ENCODE measurements at places on chromosomes 3 and 15. TPM values are rescaled to one million over a fixed set of nuclear protein-coding genes. Genes with fewer than 3 reads are reported as not detected.

- no peaks in the 10 kb centered on the region for H3K36me3 ChIP-seq
- DNase-seq: no peak
- no peak overlapping the region for H3K4me3 ChIP-seq
Measured at GRCh38 chr15:32778391-32779176, 60.8 kb downstream of the GREM1 start.

- DNase-seq: no peak
- H3K4me1 ChIP-seq: no peaks in the 10 kb centered on the region
- H3K4me3 ChIP-seq: no peak overlapping the region
Measured at GRCh38 chr3:81242871-81243270, 518.6 kb downstream of the GBE1 start.

DNA sequence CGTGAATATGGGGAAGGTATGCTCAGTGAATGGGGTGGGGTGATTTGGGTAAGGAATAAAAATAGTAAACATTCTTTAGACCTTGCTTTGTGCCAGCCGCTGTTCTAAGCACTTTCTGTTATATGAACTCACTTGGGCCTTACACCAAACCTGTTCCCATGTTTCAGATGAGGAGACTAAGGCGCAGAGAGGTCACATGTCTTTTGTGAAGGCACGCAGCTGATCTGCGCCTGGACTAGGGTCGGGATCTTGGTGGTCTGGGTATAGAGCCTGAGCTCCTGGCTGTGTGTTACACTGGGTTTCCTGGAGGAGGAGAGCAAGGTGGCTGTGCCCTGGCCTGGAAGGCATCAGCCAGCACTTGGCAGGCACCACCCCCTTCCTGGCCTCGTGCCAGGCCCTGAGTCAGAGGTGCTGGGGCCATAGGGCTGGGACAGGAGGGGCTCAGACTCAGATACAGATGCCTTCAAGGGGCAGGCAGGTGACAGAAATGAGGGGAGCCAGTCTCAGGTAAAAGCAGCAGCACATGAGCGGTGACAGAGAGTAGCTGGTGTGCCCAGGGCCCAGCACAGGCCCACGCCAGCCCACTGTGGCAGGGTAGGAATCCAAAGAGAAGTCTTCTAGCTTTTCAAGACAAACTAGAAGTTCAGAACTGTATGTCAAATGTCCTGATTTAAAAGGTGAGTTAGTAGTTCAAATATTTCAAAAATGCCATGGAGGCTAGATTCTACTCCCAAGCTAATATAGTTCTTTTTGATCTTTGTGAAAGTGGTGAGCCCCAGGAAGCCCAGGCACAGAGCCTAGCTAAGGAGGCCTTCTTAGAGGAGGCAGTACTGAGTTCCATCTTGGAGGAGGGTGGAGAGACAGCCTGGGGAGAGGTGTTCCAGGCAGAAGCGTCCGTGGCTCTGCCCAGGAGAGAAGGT, 83.1 kb downstream of the DNAJB8 start:
- no peak overlapping the region for H3K4me3 ChIP-seq
- H3K4me1 ChIP-seq: no peaks in the 10 kb centered on the region
- DNase-seq: no peak
- H3K27ac ChIP-seq: no peak overlapping the region
- H3K36me3 ChIP-seq: no peaks in the 10 kb centered on the region

DNA sequence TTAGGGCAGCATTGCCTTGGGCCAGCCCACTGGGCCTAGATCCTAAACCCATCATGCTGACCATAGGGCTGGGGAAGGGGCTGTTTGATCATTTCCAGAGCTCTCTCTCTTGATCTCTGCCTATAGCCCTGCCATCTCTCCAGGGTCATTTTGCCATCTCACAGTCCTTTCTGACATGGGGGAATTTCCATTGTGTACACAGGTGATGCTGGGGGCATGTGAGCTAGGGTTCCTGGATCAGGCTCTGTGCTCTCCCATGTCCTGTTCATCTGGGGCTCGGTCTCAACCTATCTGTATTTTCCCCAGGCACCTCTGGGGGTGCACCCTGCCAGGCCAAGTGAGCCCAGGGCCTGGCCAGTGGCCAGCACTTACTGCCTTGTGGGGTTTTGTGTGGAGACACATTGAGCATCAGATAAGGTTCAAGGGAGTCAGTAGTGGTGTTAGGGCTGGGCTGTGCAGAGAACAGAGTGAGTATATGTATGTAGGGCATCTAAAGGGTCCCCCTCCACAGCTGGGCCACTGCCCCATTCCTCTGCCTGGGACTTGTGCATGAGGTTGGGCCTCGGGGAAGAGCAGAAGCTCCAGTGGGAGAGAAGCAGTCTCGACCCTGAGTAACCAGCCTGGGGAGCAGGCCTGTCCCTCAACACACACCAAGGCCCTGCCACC, 25.7 kb upstream of the APEH start:
- H3K4me1 ChIP-seq: peaks cover 15% of the 10 kb centered on the region
- H3K36me3 ChIP-seq: no peaks in the 10 kb centered on the region
- no peak overlapping the region for H3K4me3 ChIP-seq
- DNase-seq: no peak

The ZCWPW2 gene
- not detected for total RNA-seq

GRCh38 chr3:54520060-54520459, 397.7 kb downstream of the CACNA2D3 start:
- DNase-seq: no peak
- H3K27ac ChIP-seq: no peak overlapping the region
- no peak overlapping the region for H3K4me3 ChIP-seq
- no peaks in the 10 kb centered on the region for H3K27me3 ChIP-seq
- H3K36me3 ChIP-seq: no peaks in the 10 kb centered on the region
- H3K4me1 ChIP-seq: no peaks in the 10 kb centered on the region

The PEX5L gene
- 0.51 TPM for total RNA-seq

The CADM2 gene
- total RNA-seq: not detected

The BRK1 gene
- total RNA-seq: 98.6 TPM

DNA sequence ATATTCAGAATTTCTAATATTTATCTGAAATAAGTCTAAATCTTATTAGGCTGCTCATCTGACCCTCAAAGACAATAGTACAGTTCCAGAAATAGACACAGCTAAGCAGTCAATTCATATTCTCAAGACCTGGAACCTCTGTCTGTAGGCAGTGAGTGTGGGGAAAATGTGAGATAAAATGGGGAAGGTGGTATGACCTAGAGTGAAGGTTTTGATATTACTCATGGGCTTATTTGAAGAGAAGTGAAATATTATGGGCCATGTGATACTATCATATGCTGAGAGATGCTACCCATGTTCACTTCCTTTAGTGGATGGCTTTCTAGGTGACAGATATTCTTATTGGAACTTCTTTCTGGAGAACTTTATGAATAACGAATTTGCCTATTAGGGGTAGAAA, 33.5 kb downstream of the TGFBR2 start:
- H3K4me3 ChIP-seq: no peak overlapping the region
- H3K27ac ChIP-seq: no peak overlapping the region
- H3K4me1 ChIP-seq: peaks cover 28% of the 10 kb centered on the region
- no peaks in the 10 kb centered on the region for H3K36me3 ChIP-seq
- no peaks in the 10 kb centered on the region for H3K27me3 ChIP-seq

- peak overlapping the region; percentile 61 for H3K27ac ChIP-seq
- no peaks in the 10 kb centered on the region for H3K27me3 ChIP-seq
- no peak overlapping the region for H3K4me3 ChIP-seq
- H3K4me1 ChIP-seq: peaks cover 62% of the 10 kb centered on the region
- no peaks in the 10 kb centered on the region for H3K36me3 ChIP-seq
Measured at GRCh38 chr3:127768346-127769008, 53.8 kb downstream of the MGLL start.

The SPINK8 gene
- total RNA-seq: not detected

DNA sequence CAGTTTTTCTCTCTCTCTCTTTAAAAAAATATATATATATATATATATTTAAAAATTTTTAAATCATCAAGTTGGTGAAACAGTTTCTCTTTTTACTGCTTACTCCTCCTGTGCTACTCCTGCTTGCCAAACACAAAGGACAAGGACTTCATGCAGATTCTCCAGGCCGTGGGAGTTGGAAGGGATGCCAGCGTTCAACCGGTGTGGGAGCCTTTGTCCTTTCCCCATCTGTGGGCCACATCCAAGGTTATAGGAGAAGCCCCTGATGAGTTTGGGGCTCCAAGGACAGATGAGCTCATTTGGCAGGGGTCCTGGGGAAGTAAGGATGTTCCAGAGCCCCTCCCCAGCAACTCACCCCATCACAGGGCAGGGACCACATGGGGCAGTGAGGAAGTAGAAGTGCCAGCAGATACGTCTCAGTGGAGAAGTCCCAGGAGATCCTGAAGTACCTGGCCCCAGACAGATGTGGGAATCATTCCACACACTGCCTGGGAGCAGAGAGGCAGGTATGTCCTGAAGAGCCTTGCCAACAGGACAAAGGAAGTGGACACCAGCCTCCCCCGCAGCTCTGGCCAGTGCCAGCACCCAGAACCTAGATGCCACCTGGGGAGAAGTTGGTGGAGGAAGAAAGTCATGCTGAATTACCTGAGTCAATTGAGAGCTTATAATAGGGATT, 36.6 kb downstream of the CCK start:
- H3K27ac ChIP-seq: no peak overlapping the region
- no peak for DNase-seq
- H3K27me3 ChIP-seq: no peaks in the 10 kb centered on the region

DNA sequence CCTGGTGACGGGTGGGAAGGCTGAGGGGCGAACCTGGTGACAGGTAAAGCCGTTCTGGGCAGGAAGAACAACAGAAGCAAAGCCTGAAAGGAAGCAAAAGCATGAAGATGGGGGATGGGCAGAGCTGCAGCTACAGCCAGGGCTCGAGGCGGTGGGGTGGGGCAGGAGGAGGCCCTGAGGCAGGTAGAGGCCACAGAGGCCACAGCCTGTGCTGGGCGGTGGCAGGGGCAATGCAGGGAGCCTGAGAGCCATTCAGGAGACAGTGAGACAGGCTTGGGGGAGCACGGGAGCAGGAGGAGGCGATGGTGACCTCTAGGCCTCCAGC, 8.2 kb downstream of the PCSK6 start:
- no peak overlapping the region for H3K4me3 ChIP-seq
- peaks cover 2% of the 10 kb centered on the region for H3K27me3 ChIP-seq
- H3K27ac ChIP-seq: no peak overlapping the region
- no peak for DNase-seq

DNA sequence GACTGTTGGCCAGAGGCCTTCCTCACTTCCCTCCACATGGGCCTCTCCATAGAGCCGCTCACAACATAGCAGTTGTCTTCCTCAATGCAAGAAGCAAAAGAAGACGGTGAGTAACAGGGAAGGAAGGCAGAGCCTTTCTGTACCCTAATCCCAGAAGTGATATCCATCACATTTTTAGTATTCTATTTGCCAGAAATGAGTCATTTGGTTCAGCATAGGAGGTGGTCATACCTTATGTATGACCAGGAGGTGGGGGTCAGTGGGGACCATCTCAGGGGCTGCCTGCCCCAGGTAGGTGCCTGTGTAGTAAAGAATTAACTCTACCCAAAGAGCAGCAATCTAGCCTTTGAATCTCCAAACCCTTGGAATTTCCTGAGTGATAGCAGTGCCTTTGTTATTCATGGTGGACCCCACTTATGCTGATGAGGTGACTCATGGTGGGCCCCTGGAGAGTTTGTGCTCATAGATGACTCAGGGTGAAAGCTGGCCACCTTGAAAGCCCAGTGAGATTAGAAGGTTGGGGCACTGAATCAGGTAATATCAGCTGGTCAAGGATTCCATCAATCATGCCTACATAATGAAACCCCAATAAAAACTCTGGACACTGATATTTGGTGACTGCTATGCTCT, 323.9 kb upstream of the IGF1R start:
- no peak overlapping the region for H3K27ac ChIP-seq
- no peaks in the 10 kb centered on the region for H3K36me3 ChIP-seq
- H3K27me3 ChIP-seq: no peaks in the 10 kb centered on the region
- no peak overlapping the region for H3K4me3 ChIP-seq
- H3K4me1 ChIP-seq: no peaks in the 10 kb centered on the region

DNA sequence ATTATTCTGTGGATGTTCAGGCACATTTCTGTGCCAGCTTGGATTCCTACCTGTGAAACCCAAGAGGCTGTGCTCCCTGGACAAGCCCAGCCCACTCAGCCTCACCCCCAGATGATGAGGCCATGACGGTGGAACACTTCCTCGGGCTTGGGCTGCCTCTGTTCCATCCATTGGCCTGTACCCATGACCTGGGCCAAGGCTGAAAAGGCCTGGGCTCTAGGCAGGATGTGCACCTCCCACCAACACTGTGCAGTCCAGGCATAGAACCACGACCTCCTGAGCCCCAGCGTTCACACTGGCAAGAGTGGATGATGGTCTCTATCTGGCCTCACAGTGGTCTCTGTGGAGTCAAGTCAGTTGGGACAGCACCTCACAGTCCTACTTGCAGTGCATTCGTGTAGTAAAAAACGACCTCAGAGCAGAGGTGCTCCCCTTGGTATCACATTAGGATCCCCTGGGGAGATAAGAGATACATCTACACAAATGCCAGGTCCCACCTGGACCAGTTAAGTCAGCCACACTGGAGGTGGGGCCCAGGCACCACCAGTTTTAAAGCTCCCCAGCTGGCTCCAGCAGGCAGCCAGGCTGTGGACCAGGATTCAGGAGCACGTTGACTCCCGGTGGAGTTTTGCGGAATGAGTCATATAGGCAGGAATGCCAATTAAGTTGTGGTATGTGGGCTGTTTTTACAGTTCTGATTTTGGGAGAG, 39.0 kb upstream of the IGF1R start:
- DNase-seq: no peak
- no peak overlapping the region for H3K4me3 ChIP-seq
- no peak overlapping the region for H3K27ac ChIP-seq

DNA sequence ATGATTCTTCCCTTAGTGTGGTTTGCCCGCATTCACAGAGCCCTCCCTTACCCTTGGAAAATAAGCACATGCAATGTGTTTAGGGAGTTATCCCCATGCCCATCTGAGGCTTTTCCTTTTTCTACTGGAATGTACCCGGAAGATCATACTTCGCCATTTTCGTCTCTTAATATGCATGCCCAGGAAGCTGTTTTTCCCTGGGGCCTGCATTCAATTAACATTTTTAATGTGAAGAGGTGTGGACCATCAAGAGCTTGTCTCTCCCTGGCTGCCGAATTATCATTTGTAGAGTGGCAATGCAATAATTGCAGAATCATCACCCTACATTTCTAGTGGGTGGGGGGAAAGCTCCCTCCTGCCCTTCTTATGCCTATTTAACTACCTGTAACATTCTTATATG, 976.3 kb downstream of the DIPK2A start:
- H3K27me3 ChIP-seq: no peaks in the 10 kb centered on the region
- no peaks in the 10 kb centered on the region for H3K4me1 ChIP-seq
- H3K4me3 ChIP-seq: no peak overlapping the region
- DNase-seq: no peak
- H3K36me3 ChIP-seq: no peaks in the 10 kb centered on the region

- H3K27ac ChIP-seq: no peak overlapping the region
- DNase-seq: no peak
- no peaks in the 10 kb centered on the region for H3K27me3 ChIP-seq
- H3K4me3 ChIP-seq: no peak overlapping the region
Measured at GRCh38 chr3:126498461-126498860, 19.1 kb downstream of the UROC1 start.
